ENCODE measurements at places on chromosomes 2 and 18.

- DNase-seq = no peak
Measured at GRCh38 chr2:179106676-179107428, 56.9 kb upstream of the CCDC141 start.

DNA sequence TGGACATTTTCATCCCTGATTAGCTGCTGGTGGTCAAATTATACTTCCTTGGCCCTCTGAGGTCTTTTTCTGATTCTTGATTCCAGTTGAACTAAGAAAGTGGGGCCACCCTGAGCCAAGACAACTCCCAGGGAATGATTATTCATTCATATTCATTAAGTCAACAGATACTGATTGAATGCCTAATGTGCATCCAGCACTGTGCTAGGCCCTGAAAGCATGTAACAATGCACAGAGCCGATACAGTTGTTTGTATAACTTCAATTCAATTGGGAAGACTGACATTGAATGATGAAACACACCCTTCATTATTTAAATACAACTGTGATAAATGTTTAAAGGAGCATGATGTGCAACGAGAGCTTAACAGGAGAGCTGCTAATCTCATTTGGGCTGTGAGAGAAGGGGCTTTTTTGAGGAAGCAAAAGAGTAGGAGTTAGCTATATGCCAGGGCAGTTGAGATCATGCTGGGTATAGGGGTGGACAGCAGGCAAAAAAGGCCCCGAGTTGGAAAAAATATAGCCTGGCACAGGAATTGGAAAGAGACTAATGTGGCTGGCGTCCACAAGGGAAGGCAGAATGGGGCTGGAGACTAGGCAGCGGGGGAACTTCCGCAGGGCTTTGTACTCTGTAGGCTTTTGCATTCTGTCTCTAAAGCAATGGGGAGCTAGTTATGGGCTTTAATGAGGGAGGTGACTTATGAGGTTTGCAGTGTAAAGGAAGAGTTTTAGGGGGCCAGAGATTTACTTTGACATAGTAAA, 57.2 kb upstream of the ACVR1 start:
- DNase-seq = no peak

- DNase-seq = no peak
Measured at GRCh38 chr2:12554224-12555011, 162.3 kb upstream of the TRIB2 start.

- no peak for DNase-seq
Measured at GRCh38 chr2:50772607-50773006, 259.3 kb downstream of the NRXN1 start.

GRCh38 chr2:120983344-120983743, 247.7 kb downstream of the GLI2 start:
- DNase-seq = no peak

DNA sequence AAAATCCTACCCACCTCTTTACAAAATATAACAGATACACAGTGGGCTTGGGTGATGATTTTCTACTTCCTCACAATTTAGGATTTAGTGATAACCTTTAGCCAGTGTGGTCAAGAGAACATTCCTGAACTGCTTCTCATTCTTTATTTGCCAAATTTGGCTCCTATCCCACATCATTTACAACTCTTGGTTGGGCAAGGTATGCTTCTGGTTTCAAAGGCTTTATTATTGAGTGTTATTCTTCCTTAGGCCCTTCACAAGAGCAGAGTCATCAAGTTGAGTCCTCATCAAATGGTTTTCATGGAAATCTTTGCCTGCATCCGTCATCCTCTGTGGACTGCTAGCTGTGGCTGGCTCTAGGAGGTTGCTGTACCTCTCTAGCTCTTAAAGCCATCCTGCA, 472.0 kb upstream of the ETAA1 start:
- DNase-seq = no peak

- no peak for DNase-seq
Measured at GRCh38 chr2:216206041-216206703, 97.0 kb downstream of the XRCC5 start.

- DNase-seq = no peak
Measured at GRCh38 chr2:70646420-70646818, 92.8 kb upstream of the TGFA start.

- DNase-seq = no peak
Measured at GRCh38 chr2:51208521-51208920, 176.6 kb upstream of the NRXN1 start.

DNA sequence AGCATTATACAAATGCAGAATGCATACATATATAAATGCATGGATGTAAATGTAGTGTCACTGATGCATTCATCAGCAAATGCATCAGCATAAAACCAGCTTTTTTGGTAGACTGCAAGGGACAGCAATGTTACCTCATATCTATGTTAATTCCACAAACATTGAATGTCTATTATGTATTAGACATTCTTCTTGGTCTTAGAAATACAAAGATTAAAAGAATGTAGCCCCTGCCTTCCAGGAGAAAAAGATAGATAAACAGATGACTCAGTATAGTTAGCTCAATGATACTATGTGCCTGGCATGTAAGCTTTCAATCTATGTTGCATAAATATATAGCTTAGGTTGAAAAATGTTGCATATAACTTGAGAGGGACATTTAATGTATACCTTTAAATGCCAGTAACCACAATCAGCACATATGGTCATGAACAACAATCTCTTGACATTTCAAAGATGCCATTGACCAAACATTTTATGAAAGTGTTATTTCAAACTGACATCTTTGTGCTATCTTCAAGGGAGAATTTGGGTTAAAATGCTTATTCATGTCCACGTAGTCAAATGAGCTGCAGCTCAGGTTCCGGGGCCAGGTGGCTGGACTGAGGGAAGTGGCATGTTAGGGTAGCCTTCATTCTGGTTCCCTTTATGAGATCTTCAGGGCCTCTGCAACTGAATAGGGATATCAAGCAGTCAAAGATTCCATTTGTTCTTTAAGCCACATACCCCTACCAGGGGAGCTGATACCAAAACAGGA, 45.2 kb upstream of the GCG start:
- DNase-seq = no peak

- no peak for DNase-seq
Measured at GRCh38 chr2:202883987-202884675, 12.6 kb upstream of the ICA1L start.
